ENCODE measurements at places on chromosomes 6 and 20. TPM values are rescaled to one million over a fixed set of nuclear protein-coding genes. Genes with fewer than 3 reads are reported as not detected.

COX4I2 gene
- not detected for polyA plus RNA-seq

TNXB gene
- 0.16 TPM for polyA plus RNA-seq

DNA sequence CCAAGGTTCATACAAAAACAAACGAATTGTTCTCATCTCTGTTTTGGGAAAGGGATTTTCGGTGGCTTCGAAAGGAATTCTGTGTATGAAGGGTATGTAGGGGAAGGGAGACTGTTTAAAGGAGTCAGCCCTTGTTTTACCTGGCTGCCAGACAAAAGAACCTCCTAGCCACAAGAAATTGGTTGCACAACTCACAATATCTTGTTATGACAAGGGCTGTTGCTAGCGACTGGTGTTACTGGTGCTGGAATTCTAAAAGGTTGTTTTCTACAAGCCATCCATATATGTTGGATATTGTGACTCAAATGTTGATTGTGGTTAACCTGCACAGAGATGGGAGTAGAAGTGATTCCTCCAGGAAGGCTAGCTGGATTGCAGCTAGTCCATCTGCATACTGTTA lies 34.6 kb upstream of the CITED2 start:
- no peaks in the 10 kb centered on the region for H3K27me3 ChIP-seq
- peak overlapping the region; percentile 45 for H3K27ac ChIP-seq
- H3K4me3 ChIP-seq = no peak overlapping the region
- DNase-seq = peak; percentile 85
- H3K4me1 ChIP-seq = peaks cover 23% of the 10 kb centered on the region

OLIG3 gene
- polyA plus RNA-seq = not detected

ABT1 gene
- polyA plus RNA-seq = 18.8 TPM

Data from mammary epithelial cell (primary cell).